ENCODE measurements at places on chromosomes 12 and 14.

DNA sequence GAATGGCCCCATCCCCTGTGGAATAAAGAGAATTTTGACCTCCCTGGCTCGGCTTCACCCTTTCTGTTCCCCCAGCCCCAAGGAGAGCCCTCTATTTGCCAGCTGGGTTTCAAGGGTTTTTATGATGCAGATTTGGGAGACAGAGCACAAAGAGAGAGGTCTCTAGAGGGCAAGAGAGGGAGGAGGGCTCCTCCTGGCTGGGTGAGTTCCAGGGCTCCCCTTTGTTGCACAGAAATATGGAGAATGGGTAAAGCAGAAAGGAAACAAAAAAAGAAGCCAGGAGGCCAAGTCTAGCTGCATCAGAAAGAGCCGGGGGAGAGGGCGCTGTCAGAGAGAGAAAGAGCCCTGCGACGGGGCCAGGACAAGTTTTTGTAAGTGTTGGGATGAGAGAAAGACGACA, 319.6 kb upstream of the RTL1 start:
- H3K36me3 ChIP-seq, result no peaks in the 10 kb centered on the region
- no peaks in the 10 kb centered on the region for H3K27me3 ChIP-seq
- no peak overlapping the region for H3K4me3 ChIP-seq
- no peak overlapping the region for H3K27ac ChIP-seq
- DNase-seq, result no peak
- H3K4me1 ChIP-seq, result peaks cover 6% of the 10 kb centered on the region

DNA sequence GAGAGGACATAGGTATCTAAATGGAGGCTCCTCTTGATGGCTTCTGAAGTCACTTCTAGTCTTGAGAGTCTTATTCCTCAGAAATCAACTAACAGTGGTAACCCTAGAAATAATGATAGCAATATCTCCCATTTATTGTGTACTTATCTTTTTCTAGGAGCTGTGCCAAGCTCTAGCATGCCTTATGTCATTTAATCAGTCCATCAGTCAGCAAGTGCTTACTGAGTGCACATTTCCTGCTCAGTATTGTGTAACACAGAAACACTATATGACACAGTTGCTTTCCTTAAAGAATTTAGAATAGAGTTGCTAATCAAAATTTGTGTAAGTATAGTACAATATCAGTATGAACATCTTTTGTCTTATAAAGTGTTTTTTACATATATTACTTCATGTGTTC, 36.6 kb downstream of the KRT76 start:
- H3K4me3 ChIP-seq, result no peak overlapping the region
- no peak overlapping the region for H3K27ac ChIP-seq
- H3K4me1 ChIP-seq, result no peaks in the 10 kb centered on the region

GRCh38 chr14:44626423-44626822, 119.3 kb upstream of the FSCB start:
- no peak overlapping the region for H3K27ac ChIP-seq
- no peak overlapping the region for H3K4me3 ChIP-seq
- no peaks in the 10 kb centered on the region for H3K4me1 ChIP-seq
- no peak for DNase-seq

- H3K4me3 ChIP-seq, result peak overlapping the region; percentile 63
- peaks cover 35% of the 10 kb centered on the region for H3K4me1 ChIP-seq
- peak overlapping the region; percentile 94 for H3K27ac ChIP-seq
Measured at GRCh38 chr12:48197549-48197970, 5.5 kb downstream of the OR10AD1 start.

DNA sequence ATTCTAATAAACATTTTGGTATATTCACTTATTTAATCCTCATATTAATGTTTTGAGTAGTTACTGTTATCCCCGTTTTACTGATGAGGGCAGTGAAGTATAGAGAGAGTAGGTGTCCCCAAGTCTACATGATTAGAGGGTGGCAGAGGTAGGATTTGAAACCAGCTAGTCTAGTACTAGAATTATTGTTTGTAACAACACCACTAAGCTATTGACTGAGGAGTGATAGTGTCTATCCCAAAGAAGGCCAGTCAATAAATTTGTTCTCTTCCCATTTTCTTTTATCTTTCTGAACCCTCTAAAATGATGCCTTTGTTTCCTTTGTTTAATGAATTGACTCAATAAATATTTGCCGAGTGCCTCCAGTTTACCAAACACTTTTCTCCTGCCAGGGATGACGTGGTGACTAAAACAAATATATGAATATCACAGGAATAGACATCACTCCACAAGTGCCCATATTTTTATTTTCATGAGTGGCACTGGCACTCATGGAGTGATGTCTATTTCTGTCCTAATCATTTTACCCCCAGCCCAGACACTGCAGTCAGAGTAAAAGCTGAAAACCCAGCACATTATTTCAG, 247.5 kb downstream of the SLC16A7 start:
- H3K27ac ChIP-seq, result no peak overlapping the region
- H3K4me3 ChIP-seq, result no peak overlapping the region
- H3K36me3 ChIP-seq, result no peaks in the 10 kb centered on the region
- DNase-seq, result no peak
- no peaks in the 10 kb centered on the region for H3K27me3 ChIP-seq

DNA sequence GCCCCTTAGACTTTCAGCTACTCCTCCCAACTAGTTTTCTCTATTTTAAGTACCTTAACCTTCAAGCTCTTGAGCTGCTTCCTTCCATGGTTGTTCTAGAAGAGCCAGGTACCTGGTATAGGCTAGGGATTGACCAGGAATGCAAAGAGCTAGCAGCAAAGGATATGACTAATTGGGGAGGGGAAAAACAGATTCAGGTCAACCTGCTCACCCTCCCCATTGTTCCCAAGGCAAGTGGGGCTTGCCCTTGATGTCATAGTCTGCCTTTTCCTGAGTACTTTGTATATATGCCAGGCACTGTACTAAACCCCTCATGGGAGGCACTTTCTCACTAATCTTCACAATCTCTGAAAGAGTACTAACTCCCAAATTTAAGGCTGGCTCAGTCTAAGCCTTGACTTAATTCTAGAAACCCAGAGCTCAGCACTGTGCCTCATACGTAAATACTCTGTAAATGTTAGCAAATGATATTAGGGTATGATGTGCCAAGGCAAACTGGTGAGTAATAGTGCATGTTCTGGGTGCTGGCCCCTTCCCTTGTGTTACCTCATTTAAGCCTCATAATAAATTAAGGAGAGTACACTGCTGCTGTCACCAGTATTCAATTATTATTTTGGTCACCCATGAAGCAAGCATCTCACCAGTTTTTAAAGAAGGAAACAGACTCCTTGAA, 42.2 kb downstream of the SUDS3 start:
- H3K36me3 ChIP-seq, result peaks cover 31% of the 10 kb centered on the region
- no peaks in the 10 kb centered on the region for H3K4me1 ChIP-seq
- no peak overlapping the region for H3K27ac ChIP-seq
- H3K4me3 ChIP-seq, result no peak overlapping the region

DNA sequence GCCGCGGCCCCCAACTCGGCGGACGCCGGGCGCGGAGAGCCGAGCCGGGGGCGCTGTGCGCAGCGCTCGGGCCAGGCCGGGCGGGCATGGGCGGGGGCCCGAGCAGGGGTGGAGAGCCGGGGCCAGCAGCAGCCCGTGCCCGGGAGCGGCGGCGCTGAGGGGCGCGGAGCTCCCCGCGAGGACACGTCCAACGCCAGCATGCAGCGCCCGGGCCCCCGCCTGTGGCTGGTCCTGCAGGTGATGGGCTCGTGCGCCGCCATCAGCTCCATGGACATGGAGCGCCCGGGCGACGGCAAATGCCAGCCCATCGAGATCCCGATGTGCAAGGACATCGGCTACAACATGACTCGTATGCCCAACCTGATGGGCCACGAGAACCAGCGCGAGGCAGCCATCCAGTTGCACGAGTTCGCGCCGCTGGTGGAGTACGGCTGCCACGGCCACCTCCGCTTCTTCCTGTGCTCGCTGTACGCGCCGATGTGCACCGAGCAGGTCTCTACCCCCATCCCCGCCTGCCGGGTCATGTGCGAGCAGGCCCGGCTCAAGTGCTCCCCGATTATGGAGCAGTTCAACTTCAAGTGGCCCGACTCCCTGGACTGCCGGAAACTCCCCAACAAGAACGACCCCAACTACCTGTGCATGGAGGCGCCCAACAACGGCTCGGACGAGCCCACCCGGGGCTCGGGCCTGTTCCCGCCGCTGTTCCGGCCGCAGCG, 639 bp downstream of the FZD10 start:
- peaks cover 35% of the 10 kb centered on the region for H3K4me1 ChIP-seq
- no peaks in the 10 kb centered on the region for H3K27me3 ChIP-seq
- H3K27ac ChIP-seq, result peak overlapping the region; percentile 66
- DNase-seq, result no peak
- no peaks in the 10 kb centered on the region for H3K36me3 ChIP-seq
- H3K4me3 ChIP-seq, result peak overlapping the region; percentile 54

DNA sequence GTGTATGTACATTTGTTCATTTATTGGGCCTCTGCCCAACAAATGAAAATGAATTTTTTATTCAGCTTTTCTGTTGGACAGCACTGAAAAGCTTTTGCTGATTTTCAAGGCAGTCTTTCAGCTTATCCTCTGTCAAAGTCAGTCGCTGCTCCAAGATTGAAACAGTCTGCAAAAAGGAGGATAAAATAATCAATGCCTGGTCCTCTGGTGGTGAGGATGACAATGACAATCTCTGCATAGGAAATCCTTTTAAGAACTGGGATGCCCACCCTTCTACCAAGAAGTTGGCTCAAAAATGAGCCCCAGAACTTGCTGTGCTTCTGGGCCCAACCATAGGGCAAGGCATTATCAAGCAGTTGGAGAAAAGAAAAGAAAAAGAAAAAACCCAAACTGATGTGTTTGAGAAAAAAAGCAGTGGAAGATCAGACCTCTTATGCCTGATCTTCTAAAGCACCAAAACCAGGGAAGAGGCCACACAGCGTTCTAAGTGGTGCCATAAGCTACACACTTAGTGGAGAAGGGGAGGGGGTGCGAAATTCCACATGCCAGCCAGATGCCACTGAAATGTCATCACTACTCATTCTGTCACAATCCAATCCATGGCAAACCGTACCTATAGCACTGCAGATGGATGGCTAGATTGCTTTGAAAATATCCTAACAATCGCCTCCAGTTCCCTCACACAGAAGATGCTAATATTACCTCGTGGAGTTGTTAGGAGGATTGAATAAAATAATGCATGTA, 69.0 kb upstream of the DUSP6 start:
- H3K27me3 ChIP-seq, result no peaks in the 10 kb centered on the region
- no peak overlapping the region for H3K27ac ChIP-seq
- peaks cover 5% of the 10 kb centered on the region for H3K36me3 ChIP-seq
- no peak overlapping the region for H3K4me3 ChIP-seq

- H3K4me1 ChIP-seq, result no peaks in the 10 kb centered on the region
- H3K36me3 ChIP-seq, result peaks cover 47% of the 10 kb centered on the region
- H3K27ac ChIP-seq, result no peak overlapping the region
- H3K27me3 ChIP-seq, result no peaks in the 10 kb centered on the region
- DNase-seq, result no peak
- H3K4me3 ChIP-seq, result no peak overlapping the region
Measured at GRCh38 chr14:71063351-71063750, 156.1 kb downstream of the PCNX1 start.

DNA sequence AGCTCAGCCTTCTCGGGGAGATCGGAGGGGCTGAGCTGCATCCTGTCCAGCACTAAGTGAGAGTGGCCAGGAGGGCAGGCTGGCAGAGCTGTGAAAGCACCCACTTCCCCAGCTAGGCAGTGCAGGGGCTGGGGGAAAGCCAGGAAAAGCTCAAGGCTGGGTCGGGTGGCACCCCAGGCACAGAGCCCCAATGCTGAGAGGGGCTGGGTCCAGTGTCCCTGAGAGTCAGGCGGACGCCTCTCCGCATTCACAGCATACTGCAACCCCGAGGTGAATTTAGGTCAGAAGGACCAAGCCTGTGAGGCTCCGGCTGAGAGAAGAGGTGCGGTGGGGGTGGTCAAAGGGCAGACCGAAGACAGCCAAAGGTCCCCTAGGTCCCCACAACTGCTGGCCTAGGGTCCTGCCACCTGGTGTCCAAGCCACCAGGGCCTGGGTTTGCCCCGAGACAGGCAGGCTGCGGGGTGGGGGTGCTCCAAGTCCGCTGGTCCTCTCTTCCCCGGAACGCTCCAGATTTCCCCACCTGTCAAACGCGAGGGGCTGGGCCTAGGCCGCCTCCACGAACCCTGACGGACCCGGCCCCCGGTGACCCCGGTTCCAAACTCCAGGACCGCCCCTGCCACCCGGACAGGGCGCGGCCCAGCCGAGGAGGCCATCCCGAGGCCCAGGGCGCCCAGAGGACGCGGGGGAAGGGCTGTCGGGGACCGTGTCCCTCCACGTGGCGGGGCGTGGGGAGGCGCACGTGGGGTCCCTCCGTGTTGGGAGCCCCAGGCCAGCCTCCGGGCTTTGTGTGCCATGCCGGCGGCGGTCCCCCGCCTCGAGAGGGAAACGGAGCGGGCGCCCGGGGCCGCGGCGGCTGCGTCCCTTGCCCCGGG, 527 bp downstream of the CAMKK2 start:
- H3K27me3 ChIP-seq, result no peaks in the 10 kb centered on the region
- H3K4me3 ChIP-seq, result peak overlapping the region; percentile 98
- DNase-seq, result no peak
- H3K4me1 ChIP-seq, result peaks cover 35% of the 10 kb centered on the region
- H3K36me3 ChIP-seq, result no peaks in the 10 kb centered on the region

GRCh38 chr14:102667703-102668102, 75.3 kb downstream of the RCOR1 start:
- peaks cover 5% of the 10 kb centered on the region for H3K4me1 ChIP-seq
- H3K36me3 ChIP-seq, result no peaks in the 10 kb centered on the region
- H3K27ac ChIP-seq, result no peak overlapping the region
- H3K4me3 ChIP-seq, result no peak overlapping the region
- H3K27me3 ChIP-seq, result no peaks in the 10 kb centered on the region
- no peak for DNase-seq

GRCh38 chr14:96580566-96580965, 78.4 kb downstream of the PAPOLA start:
- peaks cover 6% of the 10 kb centered on the region for H3K4me1 ChIP-seq
- H3K4me3 ChIP-seq, result no peak overlapping the region
- H3K27ac ChIP-seq, result no peak overlapping the region

GRCh38 chr12:6869049-6870021, 2.0 kb downstream of the TPI1 start:
- no peaks in the 10 kb centered on the region for H3K27me3 ChIP-seq
- H3K36me3 ChIP-seq, result no peaks in the 10 kb centered on the region
- DNase-seq, result no peak
- peaks cover 49% of the 10 kb centered on the region for H3K4me1 ChIP-seq
- H3K4me3 ChIP-seq, result peak overlapping the region; percentile 92

DNA sequence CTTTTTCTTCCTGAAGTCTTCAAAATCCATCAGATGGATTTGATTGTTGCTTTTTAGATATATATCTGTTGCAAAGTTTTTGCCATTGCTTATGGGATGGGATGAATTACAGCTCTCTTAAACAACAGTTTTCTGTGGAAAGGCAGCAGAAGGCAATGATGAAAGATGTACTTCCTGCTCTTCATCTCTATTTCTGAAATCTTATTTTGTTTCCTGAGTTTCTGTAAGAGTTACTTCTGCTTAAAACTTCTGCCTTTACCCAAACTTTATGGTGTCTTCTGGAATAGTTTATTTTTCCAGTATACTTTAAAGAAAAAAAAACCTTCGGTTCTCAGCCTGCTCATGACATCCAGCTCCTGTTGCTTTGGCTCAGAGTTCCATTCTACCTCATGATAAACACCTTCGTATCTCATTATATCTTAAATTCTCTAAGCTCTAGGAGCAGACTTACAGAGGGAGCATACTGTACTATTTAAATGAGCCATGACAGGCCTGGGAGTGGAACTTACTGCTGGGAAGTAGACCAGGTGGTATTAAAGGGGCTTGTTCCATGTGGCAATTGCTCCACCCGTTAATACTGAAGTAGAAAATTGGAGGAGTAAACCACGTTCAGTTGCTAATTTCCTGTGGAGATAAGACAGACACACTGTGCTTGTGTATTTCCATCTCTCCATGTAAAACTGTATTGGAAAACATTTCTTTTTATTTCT, 288.4 kb downstream of the FBXL14 start:
- no peaks in the 10 kb centered on the region for H3K27me3 ChIP-seq
- DNase-seq, result no peak
- no peak overlapping the region for H3K4me3 ChIP-seq
- no peak overlapping the region for H3K27ac ChIP-seq
- no peaks in the 10 kb centered on the region for H3K36me3 ChIP-seq
- H3K4me1 ChIP-seq, result no peaks in the 10 kb centered on the region

Measured in vagina (tissue), 2 donors.